ENCODE measurements at places on chromosomes 16 and 17. TPM values are rescaled to one million over a fixed set of nuclear protein-coding genes. Genes with fewer than 3 reads are reported as not detected.

DNA sequence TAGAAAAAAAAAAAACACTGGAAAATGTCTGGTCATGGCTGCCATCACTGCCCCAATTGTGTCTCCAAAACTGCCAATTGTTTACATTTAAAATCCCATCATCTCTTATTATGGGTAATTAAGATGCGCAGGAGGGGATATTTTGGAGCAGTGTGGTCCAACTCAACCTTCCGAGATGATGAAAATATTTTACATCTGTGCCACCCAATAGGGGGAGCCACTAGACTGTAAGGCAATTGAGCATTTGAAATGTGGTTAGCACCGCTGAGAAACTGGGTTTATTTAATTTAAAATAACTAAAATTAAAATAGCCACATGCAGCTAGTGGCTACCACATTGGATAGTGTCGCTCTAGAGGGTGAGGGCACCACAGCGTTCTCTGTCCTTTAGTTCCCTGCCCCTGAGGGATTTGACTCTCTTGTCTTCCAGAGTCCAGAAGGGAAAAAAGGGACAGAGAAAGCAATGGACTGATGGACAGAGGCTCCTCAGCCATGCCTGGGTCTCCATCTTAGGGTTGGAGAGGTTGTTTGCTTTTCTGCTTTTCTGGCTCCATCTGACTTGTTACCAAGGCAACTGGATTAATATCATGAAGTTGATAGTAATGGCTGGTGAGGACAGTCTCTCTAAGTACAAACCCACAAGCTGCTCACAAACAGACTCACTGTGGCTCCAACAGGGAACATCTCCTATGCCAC, 3.5 kb downstream of the MPO start:
- H3K27ac ChIP-seq, result no peak overlapping the region
- H3K4me1 ChIP-seq, result peaks cover 34% of the 10 kb centered on the region
- peak; percentile 25 for DNase-seq
- peaks cover 8% of the 10 kb centered on the region for H3K27me3 ChIP-seq

GRCh38 chr16:86342161-86342834, 168.0 kb upstream of the FOXF1 start:
- no peak overlapping the region for H3K27ac ChIP-seq
- H3K36me3 ChIP-seq, result no peaks in the 10 kb centered on the region
- H3K4me3 ChIP-seq, result no peak overlapping the region
- H3K4me1 ChIP-seq, result peaks cover 12% of the 10 kb centered on the region
- no peak for DNase-seq

GRCh38 chr16:63289834-63290460, 1253.7 kb upstream of the CDH8 start:
- H3K27me3 ChIP-seq, result no peaks in the 10 kb centered on the region
- no peaks in the 10 kb centered on the region for H3K4me1 ChIP-seq
- H3K4me3 ChIP-seq, result no peak overlapping the region

KRT12 gene
- total RNA-seq, result not detected

HSD17B2 gene
- 0.31 TPM for total RNA-seq

ZDHHC1 gene
- 20.4 TPM for total RNA-seq

LAT gene
- total RNA-seq, result 1.4 TPM

FOXF1 gene
- total RNA-seq, result not detected

Data from muscle of leg (tissue), 16 donors.